Left kidney (tissue), 8 donors: ENCODE measurements at places on chromosomes 5 and 9. TPM values are rescaled to one million over a fixed set of nuclear protein-coding genes. Genes with fewer than 3 reads are reported as not detected.
A peak's percentile ranks its signal among the peaks of the same experiment; 100 is the strongest.

- DNase-seq = no peak
Measured at GRCh38 chr5:143205386-143205785, 198.1 kb downstream of the NR3C1 start.

DNA sequence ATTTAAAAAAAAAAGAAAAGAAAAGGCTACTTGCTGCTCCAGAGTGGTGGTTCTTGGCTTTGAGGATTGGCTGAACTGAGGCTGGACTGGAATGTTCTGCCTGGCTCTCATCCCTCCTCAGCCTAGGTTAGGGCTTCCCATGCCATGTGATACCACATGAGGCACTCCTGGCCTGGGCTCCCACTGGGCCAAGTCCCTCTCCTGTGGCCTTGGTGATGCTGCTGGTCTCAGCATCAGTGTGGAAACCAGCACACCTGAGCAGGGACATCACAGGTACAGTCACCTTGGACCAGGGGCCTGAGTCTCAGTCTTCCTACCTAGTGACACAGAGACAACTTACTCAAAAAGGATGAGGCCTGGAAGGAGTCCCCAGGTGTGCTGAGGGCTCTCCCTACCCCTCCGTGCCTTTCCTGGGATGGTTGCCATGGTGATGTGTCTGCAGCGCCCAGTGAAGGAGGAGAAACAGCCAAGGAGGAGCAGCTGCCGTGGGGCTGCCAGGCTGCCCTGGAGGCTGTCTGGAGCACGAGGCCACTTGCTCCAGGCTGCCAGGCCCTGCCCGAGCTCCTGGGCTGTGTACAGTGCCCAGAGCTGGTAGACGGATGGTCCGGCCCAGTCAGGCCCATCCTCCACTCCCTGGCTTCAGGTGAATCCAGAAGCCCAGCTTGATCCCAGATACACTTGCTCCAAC, 71.0 kb downstream of the WNK2 start:
- DNase-seq = no peak

- no peak for DNase-seq
Measured at GRCh38 chr5:35047785-35048404, at the start of gene AGXT2. Gene AGXT2, minus strand, starts transcription at chr5:35047949. Its CDS starts 57 bp downstream, at chr5:35047892.

GRCh38 chr5:112703866-112704820, 33.5 kb upstream of the APC start:
- no peak for DNase-seq

GRCh38 chr9:135394699-135395645, 84.6 kb upstream of the PPP1R26 start:
- DNase-seq = no peak

GRCh38 chr9:121499427-121500164, at the start of gene GGTA1:
Gene GGTA1, minus strand, starts transcription at chr9:121499844. Its CDS starts 31,922 bp downstream, at chr9:121467922.
- DNase-seq = peak; percentile 57

DNA sequence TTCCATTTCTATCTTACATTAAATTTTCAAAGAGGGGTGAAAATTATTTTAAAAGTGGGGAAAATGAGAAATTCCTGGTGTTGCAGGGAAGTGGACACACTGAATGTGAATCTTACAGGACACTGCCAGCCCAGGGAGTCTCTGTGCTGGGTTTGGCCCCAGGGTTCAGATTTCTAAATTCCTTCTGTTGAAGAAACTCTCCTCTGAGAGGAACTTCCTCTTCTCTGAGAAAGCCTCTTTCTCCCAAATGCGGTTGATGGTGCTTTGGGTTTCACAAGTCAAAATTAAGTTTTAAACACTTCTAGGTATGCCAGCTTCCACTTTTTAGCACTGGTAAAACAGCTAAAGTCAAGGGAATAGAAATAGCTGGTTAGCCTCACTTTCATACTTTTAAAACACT, 317.9 kb upstream of the ITGA1 start:
- no peak for DNase-seq

DNA sequence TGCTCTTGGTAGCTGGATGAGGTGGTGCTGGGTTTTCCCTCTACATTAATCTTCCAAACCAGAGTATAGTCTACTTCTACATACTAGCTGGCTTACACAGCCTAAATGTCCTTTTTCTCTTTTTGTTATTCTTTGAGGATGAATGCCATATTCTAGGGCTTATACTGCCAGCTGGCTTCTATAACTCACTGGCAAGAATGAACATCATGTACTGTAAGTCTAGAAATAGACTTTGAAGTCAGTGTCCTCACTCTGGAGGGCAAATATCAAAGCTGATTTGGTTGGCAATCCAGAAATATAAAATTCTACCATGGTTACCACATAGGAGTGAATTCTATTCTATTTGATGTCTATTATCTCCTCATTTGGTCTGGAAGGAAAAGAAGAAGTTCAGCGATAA, 251.7 kb upstream of the TYRP1 start:
- DNase-seq = no peak

GRCh38 chr5:146205499-146206202, 2.2 kb downstream of the RBM27 start:
- no peak for DNase-seq

DNA sequence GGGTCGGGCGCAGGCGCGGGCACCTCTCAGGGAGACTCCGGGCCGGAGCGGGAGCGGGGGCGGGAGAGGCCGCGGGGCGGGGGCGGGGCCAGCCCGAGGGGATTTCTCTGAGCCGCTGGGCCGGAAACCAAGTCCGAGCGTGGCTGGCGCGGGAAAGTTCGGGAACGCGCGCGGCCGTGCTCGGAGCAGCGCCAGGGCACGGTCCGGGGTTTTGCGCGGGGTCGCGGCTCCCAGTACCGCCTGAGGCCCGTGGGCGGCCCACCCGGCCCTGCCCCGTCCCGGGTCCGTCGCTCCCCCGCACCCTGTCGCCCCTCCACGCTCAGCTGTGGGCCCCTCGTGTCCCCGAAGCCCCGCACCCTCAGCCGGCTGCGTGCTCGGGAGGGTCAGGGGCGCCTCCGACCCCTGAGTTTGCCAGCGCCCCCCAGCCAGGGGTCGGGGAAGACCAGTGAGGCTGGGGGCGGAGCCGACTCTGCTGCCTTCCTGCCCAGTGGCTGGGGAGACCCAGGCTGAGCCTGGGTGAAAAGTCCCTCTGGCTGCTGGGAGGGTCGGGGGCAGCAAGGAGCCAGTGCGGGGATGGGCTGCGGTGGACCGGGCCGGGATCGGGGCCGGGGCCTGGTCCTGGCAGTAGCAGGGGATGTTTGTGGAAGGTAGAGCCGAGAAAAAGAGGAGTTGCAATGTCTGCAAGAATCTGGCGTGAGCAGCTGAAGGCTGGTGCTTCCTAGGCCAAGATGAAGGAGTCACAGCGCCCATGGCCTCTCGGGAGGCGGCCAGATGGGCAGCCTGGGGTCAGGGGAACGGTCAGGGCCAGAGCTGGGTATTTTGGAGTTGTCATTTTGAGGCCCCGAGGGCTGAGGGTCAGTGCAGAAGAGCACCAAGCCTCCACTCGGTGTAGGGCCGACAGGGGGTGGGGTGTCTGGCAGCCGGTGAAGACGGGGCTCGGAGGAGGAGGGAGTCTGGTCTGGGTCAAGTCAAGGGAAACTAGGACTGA, 588 bp downstream of the TRAF2 start:
- no peak for DNase-seq

DNA sequence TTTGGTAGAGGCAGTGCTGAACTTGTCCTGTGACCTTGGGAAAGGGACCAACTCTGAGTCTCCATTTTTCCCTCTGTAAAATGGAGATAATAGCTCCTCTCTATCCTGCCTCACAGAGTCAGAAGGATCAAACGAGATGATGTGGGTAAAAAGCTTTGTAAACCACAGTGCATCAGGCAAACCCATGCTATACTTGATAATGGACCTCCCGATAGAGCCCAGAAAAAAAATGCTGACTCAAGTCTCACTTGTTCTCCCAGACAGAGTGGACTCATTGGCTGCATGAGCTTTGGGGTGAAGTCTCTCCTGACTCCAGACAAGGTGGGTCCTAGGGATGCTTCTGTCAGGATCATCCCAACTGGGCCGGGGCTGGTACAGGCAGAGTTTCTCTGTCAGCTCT, 32.0 kb downstream of the RGS3 start:
- DNase-seq = no peak

- no peak for DNase-seq
Measured at GRCh38 chr5:178199581-178200434, 4.5 kb upstream of the HNRNPAB start.

DNA sequence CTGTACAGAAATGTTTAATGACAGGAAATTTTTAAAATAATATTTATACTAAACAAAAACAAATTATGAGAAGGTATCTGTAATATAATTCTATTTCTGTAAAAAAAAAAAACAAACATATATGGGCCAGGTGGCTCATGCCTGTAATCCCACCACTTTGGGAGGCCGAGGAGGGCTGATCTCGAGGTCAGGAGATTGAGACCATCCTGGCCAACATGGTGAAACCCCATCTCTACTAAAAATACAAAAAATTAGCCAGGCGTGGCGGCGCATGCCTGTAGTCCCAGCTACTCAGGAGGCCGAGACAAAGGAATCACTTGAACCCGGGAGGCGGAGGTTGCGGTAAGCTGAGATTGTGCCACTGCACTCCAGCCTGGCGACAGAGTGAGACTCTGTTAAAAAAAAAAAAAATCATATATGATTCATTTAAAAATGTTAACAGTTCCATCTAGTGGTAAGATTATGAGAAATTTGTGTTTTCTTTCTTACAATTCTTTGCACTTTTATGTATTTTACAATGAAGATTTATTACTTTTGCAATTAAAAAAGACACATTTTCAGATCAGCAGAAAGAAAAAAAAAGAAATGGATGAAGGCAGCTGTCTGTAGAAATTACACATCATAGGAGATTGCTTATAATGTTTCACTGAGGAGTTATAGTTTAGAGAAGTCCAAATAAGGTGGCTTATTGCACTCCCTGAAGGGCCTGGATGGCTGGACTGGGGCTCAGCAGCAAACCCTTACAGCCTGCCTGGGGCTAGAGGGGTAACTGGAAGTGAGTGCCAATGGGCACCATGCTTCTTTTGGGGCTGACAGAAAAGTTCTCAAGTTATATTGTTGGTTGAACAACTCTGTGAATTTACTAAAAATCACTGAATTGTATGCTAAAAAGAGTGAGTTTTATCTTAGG, 20.3 kb downstream of the C9orf153 start:
- DNase-seq = peak; percentile 19

DNA sequence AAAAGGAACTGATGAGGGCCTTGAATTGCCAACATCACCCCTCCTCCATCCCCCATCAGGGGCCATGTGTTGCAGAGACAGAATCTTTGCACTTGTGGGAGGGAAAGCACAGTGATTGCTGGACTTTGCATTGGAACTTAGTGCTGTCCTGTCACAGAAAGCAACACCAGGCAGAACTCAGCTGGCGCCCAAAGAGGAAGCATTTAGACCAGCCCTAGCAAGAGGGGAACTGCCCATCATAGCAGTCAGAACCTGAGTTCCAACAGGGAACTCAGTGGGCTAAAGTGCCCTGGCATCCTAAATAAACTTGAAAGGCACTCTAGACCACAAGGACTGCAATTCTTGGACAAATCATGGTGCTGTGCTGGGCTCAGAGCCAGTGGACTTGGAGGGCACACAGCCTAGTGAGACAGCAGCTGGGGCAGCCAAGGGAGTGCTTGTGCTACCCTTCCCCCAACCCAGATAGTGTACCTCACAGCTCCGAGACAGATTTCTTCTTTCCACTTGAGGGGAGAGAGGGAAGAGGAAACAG, 128.1 kb downstream of the ACTL7B start:
- no peak for DNase-seq

DNA sequence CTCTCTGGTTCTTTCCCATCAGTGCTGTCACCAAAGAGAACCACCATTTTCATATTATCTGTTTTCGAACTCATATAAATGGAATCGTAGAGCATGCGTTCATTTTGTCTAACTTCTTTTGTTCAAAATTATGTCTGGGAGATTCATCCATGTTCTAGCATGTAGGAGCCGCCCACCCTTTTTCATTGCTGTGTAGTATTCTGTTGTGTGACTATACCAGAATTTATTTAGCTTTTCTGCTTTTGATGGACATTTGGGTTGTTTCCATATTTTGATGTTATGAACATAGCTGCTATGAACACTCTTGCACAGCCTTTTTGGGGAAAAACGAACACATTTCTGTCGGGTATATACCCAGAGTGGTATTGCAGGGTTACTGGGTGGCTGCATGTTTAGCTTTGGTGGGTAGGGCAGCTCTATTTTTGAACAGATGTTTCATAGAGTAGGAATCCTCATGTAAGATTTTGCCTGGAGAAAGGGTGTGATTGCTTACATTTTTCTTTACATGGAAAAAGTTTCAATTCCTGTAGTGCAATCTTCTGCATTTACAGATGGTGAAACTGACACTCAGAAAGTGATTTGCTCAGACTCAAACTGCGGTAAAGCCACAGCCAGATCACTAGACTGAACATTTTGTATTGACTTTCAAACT, 100.2 kb upstream of the IL12B start:
- DNase-seq = no peak

- peak; percentile 17 for DNase-seq
Measured at GRCh38 chr5:77437194-77437593, 54.9 kb downstream of the WDR41 start.

DNA sequence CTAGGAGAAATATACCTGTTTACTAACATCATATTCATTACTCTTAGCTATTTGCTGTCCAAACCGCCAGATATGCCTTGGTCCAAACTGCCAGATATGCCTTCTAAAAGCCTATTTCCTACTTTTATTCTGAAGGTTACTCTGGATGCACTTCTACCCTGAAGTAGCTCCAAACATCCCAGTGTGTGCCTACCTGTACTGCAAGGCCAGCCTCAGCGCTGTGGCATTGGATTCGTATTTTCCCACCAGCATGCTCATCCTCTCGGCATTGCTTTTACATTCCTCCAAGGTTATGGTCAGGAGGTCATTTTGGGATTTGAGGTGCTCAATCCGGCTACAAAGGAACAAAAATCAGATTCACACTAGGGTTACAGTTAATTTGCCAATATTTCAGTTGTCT, 94.3 kb downstream of the DCP2 start:
- DNase-seq = no peak

DNA sequence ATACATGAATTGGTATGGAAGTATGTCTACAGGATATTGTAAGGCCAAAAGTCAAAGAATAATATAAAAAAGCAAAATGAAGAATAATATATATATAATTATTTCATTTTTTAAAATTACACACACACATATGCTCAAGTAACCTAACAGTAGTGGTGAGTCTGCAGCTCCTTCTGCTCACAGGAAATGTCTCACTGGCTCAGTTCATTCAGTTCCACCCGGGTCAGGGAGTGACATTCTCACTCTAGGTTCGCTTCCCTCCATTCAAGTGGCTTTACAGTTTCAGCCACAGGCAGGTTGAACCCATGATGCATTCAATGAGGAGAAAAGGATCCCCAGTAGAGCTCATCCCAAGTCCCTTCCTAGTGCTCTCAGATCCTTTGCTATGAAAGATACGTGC, 90.8 kb downstream of the SUSD1 start:
- no peak for DNase-seq

Gene CDC20B
- 0.62 TPM for polyA plus RNA-seq

Gene ANKRD18B
- 0.86 TPM for polyA plus RNA-seq

Gene GDNF
- 17.5 TPM for polyA plus RNA-seq

Gene ACTBL2
- not detected for polyA plus RNA-seq

Gene UBAP2
- 49.4 TPM for polyA plus RNA-seq

Gene CATSPER3
- 1.7 TPM for polyA plus RNA-seq

Gene CAVIN4
- 5.5 TPM for polyA plus RNA-seq

Gene CYSRT1
- 13.2 TPM for polyA plus RNA-seq

Gene SLC6A19
- polyA plus RNA-seq = 67.4 TPM

Gene PALM2AKAP2
- 11.0 TPM for polyA plus RNA-seq
